Naive thymus-derived CD4-positive, alpha-beta T cell (primary cell): ENCODE measurements at places on chromosomes 11 and 22. TPM values are rescaled to one million over a fixed set of nuclear protein-coding genes. Genes with fewer than 3 reads are reported as not detected.

DNA sequence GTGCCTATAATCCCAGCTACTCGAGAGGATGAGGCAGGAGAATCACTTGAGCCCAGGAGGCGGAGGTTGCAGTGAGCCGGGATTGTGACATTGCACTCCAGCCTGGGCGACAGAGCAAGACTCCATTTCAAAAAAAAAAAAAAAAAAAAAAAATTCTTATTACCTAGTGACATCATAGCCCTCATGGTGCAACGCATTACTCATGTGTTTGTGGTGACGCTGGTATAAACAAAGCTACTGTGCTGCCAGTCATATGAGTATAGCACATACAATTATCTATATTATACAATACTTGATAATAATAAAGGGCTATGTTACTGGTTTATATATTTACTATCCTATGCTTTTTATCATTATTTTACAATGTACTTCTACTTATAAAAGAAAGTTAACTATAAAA is 41.2 kb downstream of the OR2AT4 start:
- no peak for DNase-seq
- H3K27ac ChIP-seq: no peak overlapping the region
- H3K36me3 ChIP-seq: no peaks in the 10 kb centered on the region
- H3K4me1 ChIP-seq: no peaks in the 10 kb centered on the region

GRCh38 chr11:1150769-1151365 is 6.9 kb upstream of the MUC5AC start:
- no peaks in the 10 kb centered on the region for H3K36me3 ChIP-seq
- H3K27me3 ChIP-seq: no peaks in the 10 kb centered on the region
- no peak for DNase-seq
- H3K27ac ChIP-seq: no peak overlapping the region
- H3K4me3 ChIP-seq: no peak overlapping the region
- H3K4me1 ChIP-seq: no peaks in the 10 kb centered on the region

Gene CRYBB3
- not detected for total RNA-seq

Gene GSTT2
- not detected for total RNA-seq

Gene TLCD5
- 0.17 TPM for total RNA-seq
